Fibroblast of pulmonary artery (primary cell): ENCODE measurements at places on chromosomes 3 and 15.

DNA sequence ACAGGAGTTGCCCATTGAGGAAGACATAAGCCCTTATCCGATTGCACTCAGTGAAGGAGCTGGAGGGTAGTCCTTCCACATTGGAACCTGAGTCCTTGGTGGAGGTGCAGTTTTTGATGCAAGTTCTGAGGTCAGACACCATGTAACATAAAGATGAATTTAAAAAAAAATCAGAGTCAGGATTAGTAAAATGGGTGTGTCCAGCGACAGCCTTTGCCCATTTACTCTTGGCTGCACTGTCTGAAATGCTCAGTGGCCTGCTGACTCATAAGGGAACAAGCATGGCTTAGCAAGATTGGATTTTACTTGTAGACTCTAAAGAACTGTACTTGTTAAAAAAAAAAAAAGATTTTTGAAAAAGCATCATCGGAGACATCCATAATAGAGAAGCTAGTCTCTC lies 241.1 kb upstream of the TOPAZ1 start:
- no peak for DNase-seq

DNA sequence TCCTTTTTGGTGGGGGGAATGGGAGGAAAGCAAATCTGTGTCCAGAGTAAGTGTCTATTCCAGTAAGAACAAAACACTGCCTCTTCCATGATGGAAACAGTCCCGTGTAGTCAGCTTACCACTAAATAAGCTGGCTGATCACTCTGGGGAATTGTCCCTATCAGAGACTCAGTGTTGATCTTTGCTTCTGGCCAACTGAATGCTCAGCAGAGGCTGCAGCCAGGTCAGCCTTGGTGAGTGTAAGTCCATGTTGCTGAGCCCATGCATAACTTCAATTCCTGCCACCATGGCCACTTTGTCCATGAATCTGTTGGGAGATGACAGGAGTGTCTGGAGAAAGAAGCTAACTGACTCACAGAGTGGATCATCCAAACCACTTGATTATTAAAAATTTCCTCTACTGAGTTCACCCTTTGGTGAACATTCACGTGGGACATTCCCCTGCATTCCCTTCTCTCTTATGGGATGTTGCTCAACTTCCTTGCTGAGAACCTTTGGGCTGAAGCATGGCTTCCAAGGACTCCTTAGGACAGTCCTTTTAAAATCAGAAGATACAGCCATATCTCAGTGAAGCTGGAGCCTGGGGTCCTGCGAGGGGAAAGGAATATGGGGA lies 33.9 kb upstream of the XCR1 start:
- DNase-seq, result no peak

DNA sequence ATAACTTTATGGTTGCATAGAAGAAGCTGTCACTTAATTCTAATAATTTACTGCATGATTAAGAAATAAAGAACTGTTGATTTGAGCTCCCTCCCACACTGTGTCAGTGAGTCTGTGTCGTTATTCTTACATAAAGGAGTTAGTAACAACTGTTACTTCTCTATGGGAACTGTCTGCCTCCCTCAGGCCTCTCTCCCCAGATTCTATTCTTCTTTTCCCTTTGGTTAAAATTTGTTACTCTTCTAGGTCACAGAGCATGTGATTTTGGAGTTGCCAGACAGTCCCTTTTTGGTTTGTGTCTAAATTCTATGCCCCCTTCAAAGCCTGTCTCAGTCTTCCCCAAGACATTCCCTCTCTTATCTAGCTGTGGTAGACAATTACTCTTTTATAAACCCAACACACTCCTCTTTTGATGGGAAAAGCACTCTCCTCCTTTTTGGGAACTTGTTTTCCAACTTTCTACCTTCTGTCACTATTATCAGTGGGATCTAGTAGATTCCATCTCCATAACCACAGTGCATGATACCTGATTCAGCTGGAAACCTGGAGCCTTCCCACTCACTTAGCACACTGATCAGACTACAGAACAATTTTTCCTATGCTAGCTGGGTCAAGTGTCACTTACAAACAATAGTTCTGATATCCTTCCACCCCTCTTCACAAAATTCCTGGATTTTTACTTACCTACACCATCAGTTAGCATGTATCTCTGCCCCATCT lies 422.1 kb upstream of the TGFBR2 start:
- DNase-seq, result no peak

- no peak for DNase-seq
Observed at GRCh38 chr3:134359121-134360010, 14.9 kb downstream of the AMOTL2 start.

- DNase-seq, result peak; percentile 21
Observed at GRCh38 chr3:124584552-124585391, 145.5 kb upstream of the UMPS start.

- peak; percentile 83 for DNase-seq
Observed at GRCh38 chr3:194277786-194278130, 73.4 kb downstream of the CPN2 start.

DNA sequence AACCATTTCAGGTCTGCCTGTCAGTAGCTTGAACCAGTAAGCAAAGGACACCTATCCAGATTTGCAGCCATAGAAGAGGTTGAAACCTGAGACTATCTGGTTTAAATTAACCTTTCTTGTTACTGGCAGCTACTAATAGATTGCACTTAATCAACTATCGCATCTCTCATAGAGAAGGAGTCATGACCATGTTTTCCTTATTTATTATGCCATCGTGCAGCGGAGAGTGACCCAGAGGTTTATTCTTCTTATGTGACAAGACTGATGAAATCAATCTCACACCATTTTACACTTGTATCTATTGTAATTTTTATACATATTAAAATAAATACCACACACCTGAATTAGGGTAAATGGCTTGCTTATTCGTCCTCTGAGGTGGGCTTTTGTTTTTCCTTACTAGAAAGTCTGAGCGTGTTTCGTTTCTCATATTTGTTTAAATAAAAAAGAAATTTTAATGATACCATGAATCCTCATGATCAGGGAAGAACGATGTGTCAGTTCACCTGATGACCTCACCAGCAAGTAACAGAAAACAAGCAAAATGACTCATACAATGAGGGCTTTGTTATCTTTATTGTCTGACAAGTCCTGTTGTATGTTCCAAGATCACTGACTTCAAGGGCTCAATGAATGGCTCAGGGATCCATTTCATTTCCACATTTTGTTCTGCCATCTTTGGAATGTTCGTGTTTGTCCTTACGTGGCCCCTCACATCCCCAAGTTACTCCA lies 379.5 kb upstream of the DPH6 start:
- DNase-seq, result peak; percentile 26

- DNase-seq, result no peak
Observed at GRCh38 chr15:40360015-40360414, 2.0 kb downstream of the DISP2 start.

DNA sequence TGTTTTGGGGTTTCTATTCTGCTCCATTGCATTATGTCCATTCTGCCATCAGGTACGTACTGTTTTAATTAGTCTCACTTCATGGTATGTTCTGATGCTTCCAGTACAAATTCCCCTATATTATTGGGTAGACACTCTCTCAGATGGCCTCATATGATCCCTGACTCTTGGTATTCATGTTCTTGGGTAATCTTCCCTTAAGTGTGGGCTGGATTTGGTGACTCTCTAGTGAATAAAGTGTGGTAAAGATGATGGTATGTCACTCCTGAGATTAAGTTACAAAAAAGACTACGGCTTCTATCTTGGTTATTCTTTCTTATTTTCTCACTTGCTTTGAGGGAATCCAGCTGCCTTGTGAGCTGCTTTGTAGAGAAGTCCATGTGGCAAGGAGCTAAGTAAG lies 89.6 kb upstream of the TBC1D5 start:
- DNase-seq, result no peak

- peak; percentile 77 for DNase-seq
Observed at GRCh38 chr3:186287711-186288110, 74.3 kb downstream of the DGKG start.

- DNase-seq, result peak; percentile 47
Observed at GRCh38 chr3:78728406-78729145, 1039.2 kb downstream of the ROBO1 start.

DNA sequence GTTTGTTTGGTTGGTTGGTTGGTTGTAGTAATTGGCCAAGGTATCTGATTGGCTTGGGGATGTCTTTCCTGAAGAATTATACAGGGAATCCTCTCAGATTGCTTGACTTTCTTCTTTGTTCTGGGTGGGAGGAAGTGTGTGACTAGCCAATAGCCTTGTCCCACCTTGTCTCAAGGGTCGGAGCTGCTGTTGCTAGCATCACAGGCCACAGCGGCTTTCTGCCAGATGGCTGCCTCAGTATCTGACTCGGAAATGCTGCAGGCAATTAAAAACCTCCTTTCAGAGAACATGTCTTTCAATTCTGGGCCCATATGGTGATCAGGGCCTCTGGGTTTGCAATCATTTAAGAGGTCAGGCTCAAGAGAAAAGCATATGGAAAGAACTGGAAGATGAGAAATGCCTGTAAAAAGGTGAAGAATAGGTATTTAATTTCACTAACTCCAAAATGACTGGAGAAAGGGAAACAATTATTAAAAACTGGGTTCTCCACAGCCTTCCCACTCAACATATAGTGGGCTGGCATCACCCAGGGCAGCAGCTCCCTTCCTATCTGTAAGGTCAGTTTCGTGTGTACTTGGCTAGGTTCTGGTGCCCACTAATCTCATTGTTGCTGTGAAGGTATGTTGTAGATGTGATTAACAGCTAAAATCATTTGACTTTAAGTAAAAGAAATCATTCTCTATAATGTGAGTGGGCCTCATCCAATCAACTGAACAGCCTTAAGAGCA lies 32.4 kb downstream of the TGFBR2 start:
- DNase-seq, result no peak
